ENCODE measurements at places on chromosomes 2 and 18.

- no peak for DNase-seq
Measured at GRCh38 chr2:105324101-105324500, 5.4 kb downstream of the TGFBRAP1 start.

DNA sequence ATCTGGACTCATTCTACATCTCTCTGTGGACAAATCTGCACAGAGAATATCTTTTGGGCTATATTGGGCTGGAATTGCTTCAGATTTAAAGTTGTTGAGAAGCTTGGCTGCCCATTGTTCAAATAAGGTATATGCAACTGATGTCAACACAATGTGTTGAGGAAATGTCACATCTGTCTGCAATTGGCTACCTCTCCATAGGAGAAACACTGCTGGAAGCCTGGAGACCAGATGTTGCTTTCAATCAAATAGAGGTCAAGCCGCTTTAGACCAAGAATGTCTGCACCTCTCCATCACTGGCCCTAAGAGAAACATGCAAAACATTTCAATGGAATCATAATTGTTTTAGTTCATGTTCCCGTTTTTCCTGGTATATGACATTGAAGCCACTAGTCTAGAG is 720.2 kb downstream of the SLC4A3 start:
- DNase-seq = no peak

DNA sequence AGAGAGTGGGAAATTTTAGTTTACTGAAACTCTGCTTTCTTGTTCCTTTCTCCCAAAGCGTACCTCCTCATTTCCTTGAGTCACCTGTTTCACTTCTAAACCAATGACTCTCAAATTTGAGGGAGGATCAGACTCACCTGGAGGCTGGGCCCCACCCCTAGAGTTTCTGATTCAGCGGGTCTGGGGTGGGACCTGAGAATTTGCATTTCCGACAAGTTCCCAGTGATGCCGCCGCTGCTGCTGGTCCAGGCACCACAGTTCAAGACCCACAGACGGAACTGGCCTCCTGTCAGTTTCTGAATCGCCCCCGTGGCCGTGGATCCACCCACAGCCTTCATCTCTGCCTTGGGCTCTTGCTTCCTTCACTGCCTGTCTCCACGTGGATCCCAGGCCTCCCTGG is 44.9 kb upstream of the PELI1 start:
- DNase-seq = no peak

DNA sequence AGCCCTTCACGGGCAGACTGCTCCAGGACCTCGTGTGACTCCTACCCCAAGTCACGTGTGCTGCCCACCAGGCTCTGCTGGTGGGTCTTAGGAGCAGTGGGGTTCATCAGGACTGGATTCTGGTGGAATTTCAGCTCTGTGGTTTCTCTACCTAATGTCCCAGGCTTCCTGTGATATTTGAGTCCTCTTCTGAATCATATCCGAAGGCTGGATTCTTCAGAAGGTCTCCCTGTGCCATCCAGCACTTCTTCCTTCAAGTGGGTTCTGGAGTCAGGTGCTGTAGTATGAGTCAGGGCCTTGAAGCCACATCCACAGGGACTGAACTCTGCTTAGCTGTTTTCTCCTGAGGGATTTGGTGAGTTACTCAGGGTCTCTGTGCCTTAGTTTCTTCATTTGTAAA is 850.2 kb upstream of the CELF4 start:
- no peak for DNase-seq

- no peak for DNase-seq
Measured at GRCh38 chr2:1979138-1979537, 234.8 kb upstream of the PXDN start.

GRCh38 chr2:128494640-128495321 is 176.1 kb upstream of the HS6ST1 start:
- DNase-seq = no peak

- no peak for DNase-seq
Measured at GRCh38 chr2:96831679-96832078, 12.1 kb downstream of the ANKRD23 start.

DNA sequence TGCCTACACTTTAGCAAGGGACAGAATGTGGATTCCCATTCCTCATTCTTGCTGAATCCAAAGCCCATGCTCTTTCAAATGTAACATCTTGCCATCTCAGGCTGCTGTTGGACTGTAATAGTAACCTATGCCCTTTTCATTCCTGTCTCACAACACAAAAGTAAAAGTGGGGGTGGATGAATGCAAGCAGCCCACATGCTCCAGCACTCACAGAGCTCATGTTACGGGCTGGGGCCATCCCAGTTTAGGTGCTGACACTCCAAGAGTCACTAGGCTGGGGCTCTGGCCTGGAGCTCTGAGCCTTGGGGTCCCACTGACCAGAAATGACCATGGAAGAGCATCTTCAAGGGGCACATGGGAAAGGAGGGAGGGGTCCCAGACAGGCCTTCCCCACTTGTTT is 47.6 kb downstream of the CCBE1 start:
- DNase-seq = no peak

DNA sequence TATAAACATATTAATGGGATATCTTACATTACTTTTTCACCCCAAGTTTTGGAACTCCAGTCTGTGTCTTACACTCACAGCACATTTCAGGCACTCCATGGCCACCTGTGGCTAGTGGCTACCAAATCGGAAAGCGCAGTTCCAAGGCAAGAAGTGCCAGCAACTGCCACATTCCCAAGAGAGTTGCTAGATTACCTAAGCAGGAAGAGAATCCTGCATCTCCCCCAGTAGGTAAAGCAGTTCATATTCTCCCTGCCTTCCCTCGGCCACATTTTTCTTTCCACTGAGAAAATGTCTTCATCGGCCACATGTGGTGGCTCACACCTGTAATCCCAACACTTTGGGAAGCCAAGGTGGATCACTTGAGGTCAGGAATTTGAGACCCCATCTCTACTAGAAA is 62.8 kb downstream of the MEX3C start:
- DNase-seq = no peak

- no peak for DNase-seq
Measured at GRCh38 chr2:160290598-160290997, 90.5 kb upstream of the ITGB6 start.

DNA sequence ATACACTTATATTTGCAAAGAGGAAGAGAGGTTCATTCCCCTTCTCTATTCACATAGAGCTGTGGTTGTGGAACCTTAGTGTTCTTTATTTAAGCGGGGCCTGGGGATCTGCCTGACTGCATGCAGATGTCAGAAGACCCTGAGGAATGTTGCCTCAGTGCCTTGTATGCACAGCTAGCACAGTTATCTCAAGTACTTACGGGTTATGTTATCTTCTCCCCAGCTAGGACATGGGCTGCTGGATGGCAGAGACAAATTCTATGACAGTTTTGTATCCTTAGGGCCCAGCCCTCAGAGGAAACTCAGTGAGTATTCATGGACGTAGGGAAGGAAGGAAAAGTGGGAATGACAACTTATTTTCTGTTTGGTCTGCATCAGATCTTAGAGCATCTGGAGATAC is 37.7 kb upstream of the RTN4 start:
- DNase-seq = no peak

- no peak for DNase-seq
Measured at GRCh38 chr2:1799174-1799573, 54.9 kb upstream of the PXDN start.

- DNase-seq = no peak
Measured at GRCh38 chr2:166088634-166089033, 39.2 kb downstream of the SCN1A start.

DNA sequence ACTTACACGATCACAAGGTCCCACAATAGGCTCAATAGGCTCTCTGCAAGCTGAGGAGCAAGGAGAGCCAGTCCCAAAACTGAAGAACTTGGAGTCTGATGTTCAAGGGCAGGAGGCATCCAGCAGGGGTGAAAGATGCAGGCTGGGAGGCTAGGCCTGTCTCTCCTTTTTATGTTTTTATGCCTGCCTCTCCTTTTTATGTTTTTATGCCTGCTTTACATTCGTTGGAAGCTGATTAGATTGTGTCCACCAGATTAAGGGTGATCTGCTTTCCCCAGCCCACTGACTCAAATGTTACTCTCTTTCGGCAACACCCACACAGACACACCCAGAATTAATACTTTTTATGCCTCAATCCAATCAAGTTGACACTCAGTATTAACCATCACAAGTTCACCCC is 9.9 kb upstream of the GYPC start:
- no peak for DNase-seq

- DNase-seq = no peak
Measured at GRCh38 chr18:75249175-75249518, 38.5 kb downstream of the TSHZ1 start.

DNA sequence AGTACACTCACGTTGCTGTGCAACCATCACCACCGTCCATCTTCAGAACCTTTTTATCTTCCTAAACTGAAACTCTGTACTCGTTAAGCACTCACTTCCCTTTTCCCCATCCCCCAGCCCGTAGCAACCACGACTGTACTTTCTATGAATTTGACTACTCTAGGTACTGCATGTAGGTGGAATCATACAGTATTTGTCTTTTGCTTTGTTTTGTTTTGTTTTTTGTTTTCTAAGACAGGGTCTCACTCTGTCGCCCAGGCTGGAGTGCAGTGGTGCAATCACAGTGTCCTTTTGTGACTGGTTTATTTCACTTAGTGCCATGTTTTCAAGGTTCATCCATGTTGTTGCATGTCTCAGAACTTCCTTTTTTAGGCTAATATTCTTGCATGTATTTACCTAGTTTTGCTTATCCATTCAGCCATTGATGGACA is 7.0 kb upstream of the TYMS start:
- DNase-seq = no peak

DNA sequence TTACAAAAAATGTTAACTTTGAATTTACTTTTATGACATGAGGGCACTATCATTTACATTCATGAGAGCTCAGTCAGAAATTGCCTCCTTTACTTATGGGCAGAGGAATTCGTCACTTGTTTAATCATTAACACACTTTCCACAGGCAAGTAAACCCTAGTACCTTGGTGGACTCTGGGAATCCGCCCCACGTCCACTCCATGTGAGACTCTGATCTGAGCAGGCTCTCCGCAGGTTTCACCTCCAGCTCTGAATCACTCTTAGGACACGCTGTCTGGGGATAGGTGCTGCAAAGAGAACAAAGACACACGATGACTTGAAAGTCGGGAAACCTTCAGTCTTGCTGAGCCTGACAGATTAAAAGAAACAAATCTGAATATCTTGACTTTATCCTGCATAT is 73.6 kb downstream of the LPIN2 start:
- DNase-seq = no peak

DNA sequence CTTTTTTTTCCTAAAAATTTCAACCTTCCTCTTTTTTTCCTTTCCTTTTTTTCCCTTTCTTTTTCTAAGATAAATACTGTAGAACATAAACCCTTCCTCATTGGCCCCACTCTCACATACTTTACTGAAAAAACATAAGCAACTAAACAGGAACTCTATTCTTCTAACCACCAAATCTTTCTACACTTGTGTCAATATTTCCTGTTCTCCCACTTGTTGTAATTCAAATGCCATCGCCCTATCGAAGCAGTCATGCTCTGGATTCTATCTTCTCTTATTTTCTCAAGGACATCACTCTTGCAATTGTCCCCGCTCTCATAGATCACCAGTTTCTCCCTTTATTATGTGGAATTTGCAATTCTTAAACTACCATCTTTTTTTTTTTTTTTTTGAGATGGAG is 20.2 kb upstream of the SSB start:
- DNase-seq = no peak

- DNase-seq = no peak
Measured at GRCh38 chr18:14908541-14908940, 160.6 kb downstream of the ANKRD30B start.

GRCh38 chr18:62418258-62418657 is 93.1 kb downstream of the TNFRSF11A start:
- no peak for DNase-seq

DNA sequence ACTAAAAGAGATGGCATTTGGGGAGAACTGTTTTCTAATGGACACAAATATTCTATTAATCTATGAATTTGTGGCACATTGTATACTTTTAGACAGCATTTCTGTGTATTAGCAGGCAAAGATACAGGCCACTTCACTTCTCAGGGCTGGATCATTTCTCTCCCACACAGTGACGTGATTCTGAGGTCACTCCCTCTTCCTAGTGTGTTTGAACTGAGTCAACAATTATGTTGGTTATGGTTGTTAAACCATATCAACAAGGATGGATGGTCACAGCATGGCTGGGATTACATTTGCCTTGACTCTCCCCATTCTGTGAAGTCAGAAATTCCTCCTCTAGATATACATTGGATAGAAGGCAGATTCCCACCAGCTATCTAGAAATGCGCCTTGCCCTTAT is 11.6 kb downstream of the NOSTRIN start:
- no peak for DNase-seq

DNA sequence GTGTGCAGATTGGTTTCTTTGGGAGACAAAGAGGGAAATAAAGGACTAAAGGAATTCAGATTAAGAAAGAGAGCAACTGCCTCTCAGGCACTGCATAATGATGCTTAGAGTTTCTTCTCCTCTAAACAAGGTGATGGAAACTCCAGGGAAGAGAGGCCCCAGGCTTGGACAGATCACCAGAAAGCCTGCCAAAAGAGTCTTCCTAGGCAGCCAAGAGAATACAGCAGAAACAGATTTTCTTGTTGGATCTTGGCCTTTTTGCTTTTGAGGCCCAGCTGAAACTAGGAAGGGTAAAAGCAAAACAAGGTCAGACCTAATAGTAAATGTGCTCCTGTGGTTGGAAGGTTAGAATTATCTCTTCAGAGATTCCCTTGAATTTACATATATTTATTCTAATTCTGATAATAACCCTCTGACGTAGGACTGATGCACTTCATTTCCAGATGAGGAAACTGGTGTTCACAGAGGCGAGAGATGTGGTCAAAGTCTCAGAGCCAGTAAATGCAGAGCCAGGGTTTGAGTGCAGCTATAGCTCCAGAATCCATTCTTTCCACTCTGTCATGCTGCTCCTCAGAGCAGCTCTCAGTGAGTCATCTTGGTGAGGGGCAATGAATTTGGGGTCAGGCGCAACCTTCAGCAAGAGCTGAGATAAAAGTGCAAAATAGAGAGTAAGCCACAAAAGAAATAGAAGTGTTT is 142.3 kb upstream of the FBXO11 start:
- no peak for DNase-seq

DNA sequence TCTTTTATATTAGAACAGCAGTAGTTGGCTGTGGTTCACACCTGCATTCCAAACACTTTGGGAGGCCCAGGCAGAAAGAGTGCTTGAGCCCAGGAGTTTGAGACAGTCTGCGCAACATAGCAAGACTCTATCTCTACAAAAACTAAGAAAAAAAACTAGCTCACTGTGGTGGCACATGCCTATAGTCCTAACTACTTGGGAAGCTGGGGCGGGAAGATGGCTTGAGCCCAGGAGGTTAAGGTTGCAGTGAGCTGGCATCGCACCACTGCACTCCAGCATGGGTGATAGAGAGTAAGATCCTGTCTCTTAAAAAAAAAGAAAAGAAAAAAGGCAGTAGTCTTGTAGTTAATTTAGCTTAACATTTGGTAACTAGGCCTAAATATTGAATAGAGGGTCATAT is 136.6 kb downstream of the AGPS start:
- DNase-seq = no peak

GRCh38 chr2:13193900-13194299 is 477.2 kb downstream of the TRIB2 start:
- DNase-seq = peak; percentile 10

DNA sequence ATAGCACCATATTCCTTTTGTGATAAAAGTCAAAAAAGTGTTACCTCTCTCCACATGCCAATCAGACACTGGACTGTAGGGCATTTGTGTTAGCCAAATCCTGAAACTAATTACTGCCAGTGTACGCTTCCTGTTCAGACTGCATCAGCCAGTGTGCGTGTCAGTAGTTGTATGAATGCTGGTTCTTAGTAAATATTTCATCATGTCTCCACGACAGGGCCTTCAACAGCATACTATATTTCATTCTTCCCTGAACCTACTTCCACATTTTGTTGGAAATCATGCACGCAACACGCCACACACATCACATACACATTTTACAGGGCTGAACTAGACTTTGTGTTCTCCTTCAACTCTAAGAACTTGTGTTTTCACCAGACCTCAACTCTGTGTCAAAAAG is 77.5 kb downstream of the EPB41L3 start:
- DNase-seq = peak; percentile 58
